Hippocampal formation (tissue), 2 donors: ENCODE measurements at places on chromosomes 13 and 19.

GRCh38 chr19:4811328-4812131 is 20.0 kb downstream of the TICAM1 start:
- no peak for DNase-seq

DNA sequence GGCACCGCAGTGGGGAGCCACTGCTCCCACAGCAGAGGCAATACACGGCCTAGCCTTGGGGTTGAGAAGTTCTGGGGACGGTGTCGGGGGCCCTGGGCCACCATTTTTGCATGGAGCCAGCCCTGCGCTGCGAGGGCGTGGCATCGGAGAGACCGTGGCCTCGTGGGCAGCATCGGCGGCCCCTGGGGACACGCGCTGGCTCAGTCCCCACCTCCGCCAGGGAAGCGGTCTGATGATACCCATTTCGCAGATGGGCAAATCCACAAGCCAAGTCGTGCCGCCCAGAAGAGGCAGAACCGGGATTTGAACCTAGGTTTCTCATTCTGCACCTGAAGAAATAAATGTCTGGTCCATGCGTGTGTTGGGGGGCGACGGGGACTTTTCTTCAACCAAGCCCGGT is 1.2 kb upstream of the UPK1A start:
- DNase-seq, result no peak

DNA sequence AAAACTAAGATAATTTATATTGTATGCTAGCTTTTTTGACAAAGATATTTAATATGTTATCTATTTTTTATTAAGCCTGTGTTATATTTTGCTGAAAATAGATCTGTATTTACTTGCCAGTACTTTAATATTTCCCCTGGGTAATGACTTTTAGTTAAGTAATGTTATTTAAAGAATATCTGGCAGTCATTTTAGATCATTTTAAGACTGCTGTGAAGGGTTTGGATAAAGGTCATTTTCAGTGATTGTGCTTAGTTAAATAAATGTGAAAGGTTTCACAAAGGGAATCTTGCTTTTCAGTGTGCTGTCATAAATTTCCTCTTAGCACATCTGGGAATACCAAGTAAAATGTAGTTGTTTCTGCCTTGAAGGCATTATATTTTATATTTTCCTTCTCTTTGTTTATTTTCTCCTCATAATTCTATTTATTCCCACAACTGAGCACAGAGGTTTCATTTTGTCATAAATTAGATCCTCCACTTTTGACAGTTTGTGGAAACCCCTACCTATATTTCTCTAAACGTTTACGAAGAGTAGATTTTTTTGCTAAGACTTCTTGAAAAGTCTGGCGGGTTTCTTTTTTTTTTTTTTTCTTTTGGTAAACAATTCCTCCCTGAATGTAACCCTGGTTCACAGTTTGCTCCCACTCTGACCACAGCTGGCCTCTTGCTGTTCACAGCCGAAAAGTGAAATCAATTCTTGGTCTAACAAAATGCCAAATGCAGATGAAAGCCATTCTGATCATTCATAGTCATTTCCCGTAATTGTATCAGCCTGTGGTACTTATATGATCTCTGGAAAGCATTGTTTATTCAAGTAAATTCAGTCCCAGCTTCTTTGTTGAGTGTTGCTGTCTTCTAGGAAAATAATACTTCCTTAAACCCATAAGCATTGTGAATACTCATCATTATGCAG is 87.8 kb downstream of the MAB21L1 start:
- DNase-seq, result no peak

DNA sequence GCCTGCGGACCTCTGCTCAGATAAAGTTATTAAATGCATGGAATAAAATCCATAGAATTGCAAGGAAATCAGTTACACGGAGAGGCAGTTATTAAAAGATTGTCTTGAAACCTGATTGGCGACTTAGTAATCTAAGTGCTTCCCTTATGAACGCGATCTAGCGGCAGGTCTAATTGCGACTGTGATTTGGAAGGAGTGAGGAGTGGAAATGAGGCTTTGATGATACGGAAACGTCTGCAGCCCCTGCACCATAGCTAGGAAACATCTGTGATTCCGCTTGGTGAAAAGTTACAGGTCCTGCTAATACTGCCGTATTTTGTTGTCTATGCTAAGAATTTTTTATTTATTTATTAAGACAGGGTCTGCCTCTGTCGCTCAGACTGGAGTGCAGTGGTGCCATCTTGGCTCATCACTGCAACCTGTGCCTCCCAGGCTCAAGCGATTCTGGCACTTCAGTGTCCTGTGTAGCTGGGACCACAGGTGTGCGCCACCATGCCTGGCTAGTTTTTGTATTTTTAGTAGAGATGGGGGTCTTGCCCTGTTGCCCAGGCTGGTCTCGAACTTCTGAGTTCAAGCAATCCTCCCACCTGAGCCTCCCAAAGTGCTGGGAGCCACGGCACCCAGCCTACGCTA is 887 bp downstream of the NDUFS7 start:
- no peak for DNase-seq

- no peak for DNase-seq
Measured at GRCh38 chr19:45769821-45770191, 754 bp upstream of the SIX5 start.

DNA sequence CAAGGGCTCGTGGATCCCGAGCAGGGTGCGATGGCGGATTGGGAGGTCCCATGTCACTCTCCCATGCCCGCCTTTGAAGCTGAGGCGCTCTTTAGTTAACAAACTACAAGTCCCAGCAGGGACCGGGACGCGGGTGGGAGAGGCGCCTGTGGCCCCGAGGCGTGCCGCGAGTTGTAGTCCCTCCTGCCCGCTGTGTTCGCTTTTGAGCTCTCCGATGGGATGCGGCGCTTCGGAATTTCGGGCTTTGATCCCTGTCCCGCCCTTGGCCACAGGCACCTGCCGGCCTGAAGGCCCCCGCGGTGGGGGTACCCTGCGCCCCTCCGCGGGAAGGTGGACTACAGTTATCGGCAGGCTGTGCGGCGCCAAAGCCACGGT is 11.0 kb downstream of the CYTH2 start:
- peak; percentile 24 for DNase-seq

DNA sequence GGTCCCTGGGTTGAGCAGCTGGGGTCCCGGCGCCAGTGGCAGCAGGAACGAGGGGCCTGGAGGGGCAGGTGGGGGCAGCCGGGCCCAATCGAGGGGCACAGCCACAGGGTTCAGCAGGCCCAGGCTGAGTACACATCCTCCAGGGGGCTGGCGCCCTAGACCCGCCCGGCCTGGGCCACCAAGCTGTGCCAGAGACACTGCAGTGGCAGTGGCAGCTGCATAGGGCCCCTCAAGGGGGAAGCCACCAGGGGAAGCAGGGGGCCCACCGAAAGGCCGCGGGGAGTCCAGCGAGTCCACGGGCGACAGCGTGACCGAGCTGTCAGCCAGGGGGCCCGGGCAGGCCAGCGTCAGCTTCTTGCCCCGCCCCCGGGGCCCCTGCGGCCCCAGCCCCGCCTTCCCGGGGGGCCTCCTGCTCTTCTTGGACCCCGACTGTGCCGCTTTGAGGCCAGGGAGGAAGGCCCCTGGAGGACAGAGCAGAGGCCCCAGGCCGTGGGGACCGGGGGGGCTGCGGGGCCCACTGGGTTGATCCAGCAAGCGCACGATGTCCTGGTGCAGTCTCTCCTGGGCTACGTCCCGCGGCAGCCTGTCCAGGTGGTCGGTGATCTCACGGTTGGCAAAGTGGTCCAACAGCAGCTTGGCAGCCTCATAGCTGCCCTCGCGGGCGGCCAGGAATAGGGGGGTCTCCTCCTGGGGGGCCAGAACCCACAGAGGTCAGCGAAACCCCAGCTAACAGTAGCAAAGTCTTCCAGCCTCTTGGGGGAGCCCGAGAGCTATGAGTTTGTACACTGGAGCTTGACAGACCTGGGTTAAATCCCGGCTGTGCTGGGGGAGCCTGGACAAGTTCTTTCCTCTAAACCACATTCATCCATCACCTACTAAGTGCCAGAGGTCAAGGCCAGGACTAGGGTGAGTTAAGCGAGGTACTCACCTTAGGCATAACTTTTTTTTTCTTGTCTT is 39.5 kb downstream of the NOTCH3 start:
- DNase-seq, result no peak

DNA sequence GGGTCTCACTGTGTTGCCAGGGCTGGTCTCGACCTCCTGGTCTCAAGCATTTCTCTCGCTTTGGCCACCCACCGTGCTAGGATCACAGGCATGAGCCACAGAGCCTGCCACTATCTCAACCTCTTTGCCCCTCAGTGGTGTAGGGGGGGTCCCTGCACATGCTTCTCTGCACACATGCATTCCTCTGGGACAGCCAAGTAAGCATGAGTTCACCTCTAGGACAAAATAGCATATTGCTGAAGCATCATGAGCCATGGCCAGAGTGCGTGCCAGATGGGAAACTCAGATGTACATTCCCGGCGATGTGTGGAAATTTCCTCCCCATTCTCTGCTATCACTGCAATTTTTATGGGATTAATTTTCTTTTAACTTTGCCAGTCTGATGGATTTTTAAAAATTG is 23.1 kb downstream of the CHAF1A start:
- DNase-seq, result no peak

DNA sequence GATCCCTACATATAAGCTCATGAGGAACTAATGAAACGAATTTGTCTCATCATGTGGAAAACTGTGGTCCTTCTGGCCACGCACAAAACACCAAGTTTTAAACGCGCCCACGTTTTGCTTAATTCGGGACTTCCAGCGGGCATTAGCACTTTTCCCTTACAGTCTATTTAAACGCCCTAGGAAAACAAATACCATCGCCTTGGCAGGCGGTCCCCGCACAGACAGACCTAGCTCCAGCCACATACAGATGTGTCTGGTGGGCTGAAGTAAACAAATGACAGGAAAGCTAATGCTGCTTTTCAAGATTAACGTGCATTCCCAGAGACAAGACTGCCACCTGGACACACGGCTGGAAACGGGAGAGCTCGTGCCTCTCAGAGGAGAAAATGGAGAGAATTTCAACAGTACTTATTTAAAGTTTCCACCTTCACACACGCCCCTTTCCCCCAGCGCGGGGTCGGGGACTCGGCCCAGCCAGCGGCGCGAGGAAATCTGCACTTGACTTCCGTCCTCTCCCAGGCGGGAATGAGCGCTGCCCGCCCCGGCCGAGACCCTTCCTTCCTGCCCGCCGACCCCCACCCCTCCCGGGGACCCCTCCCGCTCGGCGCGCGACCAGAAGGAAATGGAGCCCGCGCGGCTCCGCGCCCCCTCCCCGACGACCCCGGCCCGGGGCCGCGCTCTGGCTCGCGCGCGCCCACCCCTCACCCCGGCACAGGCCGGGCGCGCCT is 931 bp downstream of the USP12 start:
- peak; percentile 23 for DNase-seq

DNA sequence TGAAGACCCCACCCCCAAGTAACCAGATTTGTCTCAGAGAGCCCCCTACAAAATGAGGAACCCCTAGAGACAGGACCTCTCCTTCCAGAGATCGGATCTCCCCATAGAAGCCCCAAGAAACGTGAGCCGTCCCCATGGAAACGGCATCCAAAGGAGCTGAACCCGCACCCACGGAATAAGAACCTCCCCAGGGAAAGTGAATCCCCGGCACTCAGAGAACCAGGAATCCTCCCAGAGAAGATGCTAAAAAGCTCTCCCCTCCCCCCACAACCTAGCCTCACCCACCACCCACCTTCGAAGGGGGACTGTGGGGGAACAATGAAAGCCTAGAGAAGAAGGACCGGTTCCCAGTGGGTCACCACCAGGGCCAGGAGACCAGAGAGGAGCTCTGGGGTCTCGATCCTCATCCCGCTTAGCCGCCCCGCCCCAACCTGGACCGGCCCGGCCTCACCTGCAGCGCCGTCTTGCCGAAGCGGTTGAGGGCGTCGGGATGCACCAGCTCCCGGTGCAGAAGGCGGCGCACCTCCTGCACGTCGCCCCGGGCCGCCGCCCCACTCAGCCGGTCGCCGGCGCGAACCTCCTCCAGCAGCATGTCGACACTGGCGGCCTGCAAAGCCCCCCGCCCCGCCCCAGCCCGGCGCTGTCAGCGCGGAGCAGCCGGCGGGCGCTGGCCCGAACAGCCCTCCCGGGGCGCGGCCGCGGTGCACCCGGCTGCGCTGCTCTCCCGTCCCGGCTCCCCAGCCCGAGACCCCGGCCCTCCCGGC is 535 bp downstream of the CDKN2D start:
- no peak for DNase-seq

GRCh38 chr13:97945792-97946419 is 7.6 kb upstream of the IPO5 start:
- DNase-seq, result no peak

GRCh38 chr13:75754936-75755335 is 118.8 kb downstream of the LMO7 start:
- DNase-seq, result no peak

GRCh38 chr19:12166626-12167025 is 3.7 kb downstream of the ZNF136 start:
- DNase-seq, result no peak

- DNase-seq, result no peak
Measured at GRCh38 chr19:7428651-7429113, 60.2 kb downstream of the PEX11G start.

DNA sequence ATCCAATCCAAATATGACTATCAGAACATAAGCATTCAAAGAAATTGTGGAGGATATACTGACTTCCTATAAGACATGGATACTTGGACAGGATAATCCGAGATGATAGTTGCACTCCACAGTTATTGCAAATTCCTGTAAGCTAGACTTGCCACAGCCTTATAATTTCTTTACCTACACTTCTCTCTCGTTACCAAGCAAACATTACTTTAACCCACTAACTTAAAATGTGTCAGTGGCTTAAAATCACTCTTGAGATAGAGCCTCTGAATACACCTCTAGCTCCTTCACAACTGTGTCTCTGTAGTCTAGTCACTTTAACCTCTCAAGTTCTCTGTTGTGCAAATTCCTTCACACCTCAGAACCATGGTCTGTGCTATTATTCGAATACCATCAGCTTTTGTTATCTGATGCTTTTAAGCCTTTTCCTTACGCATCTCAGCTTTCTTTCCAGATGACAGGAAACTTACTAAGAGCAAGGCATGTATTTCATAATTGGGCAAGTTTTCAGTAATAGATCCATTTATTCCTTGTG is 474.9 kb upstream of the MIR17HG start:
- DNase-seq, result no peak

GRCh38 chr19:49546825-49547565 is 19.2 kb downstream of the RCN3 start:
- DNase-seq, result peak; percentile 79

DNA sequence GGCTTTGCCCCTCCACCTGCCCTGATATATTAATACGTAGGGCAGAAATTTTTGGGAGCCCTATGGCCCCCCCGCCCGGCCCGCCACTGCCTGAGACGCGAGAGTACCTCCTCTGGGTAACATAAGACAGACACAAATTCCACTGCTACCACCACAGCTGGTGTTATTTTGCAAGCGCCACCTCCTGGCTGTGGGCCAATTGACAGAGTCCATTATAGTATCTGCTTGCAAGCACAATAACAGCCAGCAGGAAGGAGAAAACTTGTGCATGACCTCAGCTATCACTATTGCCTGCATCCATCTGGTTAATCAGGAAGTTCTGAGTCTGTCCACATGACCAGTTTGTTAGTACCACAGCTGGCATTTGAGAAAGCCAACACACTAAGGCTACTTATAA is 25.3 kb upstream of the OR10H2 start:
- no peak for DNase-seq

DNA sequence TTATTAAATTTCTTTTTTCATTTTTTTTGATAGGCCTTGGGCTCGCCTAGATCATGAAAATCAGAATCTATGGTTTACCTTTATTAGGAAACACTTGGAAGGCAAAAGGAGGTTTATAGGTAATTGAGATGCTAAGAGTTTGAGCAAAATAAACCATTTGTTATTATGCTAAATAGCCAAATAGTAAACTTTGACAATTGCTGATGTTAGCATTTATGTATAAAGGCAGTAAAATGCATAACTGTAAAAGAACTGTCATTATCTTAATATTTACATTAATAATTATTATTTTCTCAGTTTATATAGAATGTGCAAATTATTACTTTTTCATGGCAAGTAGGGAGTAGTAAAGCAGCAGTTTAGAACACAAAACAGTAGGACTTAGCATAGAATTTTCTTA is 1737.8 kb upstream of the PRR20A start:
- no peak for DNase-seq
